A549 treated with CpdA at 1 μM for 4 hours (cell line): ENCODE measurements at places on chromosomes 7 and 10. TPM values are rescaled to one million over a fixed set of nuclear protein-coding genes. Genes with fewer than 3 reads are reported as not detected.

The ACHE gene
- 1.1 to 2.2 TPM (median 2.0 TPM) in 5 replicates for total RNA-seq

The CCZ1 gene
- 75.8 to 84.1 TPM (median 78.6 TPM) in 5 replicates for total RNA-seq

The GNG11 gene
- total RNA-seq: 32.3 to 35.6 TPM (median 33.9 TPM) in 5 replicates

The TMEM72 gene
- not detected in 5 replicates for total RNA-seq

The SMKR1 gene
- 7.1 to 14.0 TPM (median 12.9 TPM) in 5 replicates for total RNA-seq

The GNAT3 gene
- total RNA-seq: not detected in 5 replicates

The IKZF1 gene
- 0.01 TPM in 1 of 5 replicates, not detected in the others for total RNA-seq

The LIPJ gene
- not detected in 5 replicates for total RNA-seq

The SLC26A3 gene
- total RNA-seq: not detected in 5 replicates

The COL26A1 gene
- total RNA-seq: 0.35 to 0.45 TPM (median 0.38 TPM) in 5 replicates

The UBE2D4 gene
- total RNA-seq: 9.5 to 11.7 TPM (median 10.4 TPM) in 5 replicates

The PNLIPRP2 gene
- total RNA-seq: 0.09 to 0.13 TPM (median 0.10 TPM) in 3 of 5 replicates, not detected in the others

The EN2 gene
- total RNA-seq: 0.54 to 1.1 TPM (median 0.93 TPM) in 5 replicates

The UPK3B gene
- total RNA-seq: 9.7 to 18.3 TPM (median 17.2 TPM) in 5 replicates

The HEPACAM2 gene
- not detected in 5 replicates for total RNA-seq

The C10orf90 gene
- 2.8 to 3.3 TPM (median 2.9 TPM) in 5 replicates for total RNA-seq

The DDC gene
- total RNA-seq: 0.77 to 1.6 TPM (median 1.2 TPM) in 5 replicates

The GALNT17 gene
- not detected in 5 replicates for total RNA-seq

The OPN1SW gene
- not detected in 5 replicates for total RNA-seq

The GIMAP2 gene
- total RNA-seq: not detected in 5 replicates

The PLEKHS1 gene
- total RNA-seq: 0.02 to 0.13 TPM (median 0.07 TPM) in 4 of 5 replicates, not detected in the other

The DRGX gene
- total RNA-seq: not detected in 5 replicates

The PLXNA4 gene
- total RNA-seq: 0.58 to 2.1 TPM (median 1.3 TPM) in 5 replicates

The NRAP gene
- total RNA-seq: not detected in 5 replicates

The TMEM196 gene
- not detected in 5 replicates for total RNA-seq

The CD36 gene
- 0.13 to 0.22 TPM in 2 of 5 replicates, not detected in the others for total RNA-seq

The TEX47 gene
- not detected in 5 replicates for total RNA-seq
